ENCODE measurements at places on chromosomes 4 and X.

DNA sequence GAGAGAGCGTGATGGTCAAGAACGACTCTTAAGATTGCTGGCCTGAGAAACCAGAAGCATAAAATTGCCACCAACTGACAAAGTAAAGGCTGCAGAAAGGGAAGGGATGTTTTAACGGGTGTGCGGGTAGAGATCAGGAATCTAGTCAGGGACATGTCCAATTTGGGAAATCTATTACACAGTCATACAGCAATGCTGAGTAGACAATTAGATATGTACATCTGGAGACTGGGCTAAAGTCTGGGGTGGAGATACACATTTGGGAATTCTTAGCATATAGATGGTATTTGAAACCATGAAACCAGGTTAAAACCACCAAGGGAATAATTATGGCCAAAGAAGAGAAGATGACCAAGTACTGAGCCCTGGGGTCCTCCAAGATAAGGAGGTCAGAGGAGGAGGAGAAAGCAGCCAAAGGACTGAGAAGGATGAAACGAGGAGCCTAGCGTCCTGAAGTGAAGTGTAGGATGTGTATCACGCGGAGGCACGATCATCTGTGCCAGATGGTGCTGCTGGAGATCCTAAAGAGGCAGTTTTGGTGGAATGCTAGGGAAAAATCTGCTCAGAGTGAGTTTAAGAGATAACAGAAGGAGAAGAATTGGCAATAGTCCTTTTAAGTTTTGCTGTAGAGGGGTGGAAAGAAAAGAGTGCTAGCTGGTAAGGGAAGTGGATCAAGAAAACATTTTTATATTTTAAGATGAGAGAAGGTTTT lies 36.5 kb downstream of the SEC24D start:
- no peak for DNase-seq

DNA sequence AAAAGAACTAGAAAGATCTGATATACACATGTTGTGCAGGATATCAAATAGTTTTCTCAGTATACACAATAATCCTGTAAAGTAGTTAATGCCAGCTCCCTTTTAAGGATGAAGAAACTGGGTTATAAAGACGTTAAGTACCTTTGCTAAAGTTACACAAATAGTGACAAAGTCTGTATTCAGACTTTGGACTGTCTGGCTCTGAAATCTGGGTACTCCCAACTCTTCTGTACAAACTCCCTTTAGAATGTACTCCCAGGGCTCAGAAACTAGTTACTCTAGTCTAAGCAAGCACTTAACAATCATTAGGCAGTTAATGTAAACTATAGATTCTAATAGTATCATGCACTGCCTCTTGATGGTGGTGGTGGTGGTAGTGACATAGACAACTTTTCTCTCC lies 7.2 kb downstream of the GPRASP3 start:
- no peak for DNase-seq

- DNase-seq, result no peak
Observed at GRCh38 chr4:122845066-122845465, 18.4 kb downstream of the FGF2 start.

DNA sequence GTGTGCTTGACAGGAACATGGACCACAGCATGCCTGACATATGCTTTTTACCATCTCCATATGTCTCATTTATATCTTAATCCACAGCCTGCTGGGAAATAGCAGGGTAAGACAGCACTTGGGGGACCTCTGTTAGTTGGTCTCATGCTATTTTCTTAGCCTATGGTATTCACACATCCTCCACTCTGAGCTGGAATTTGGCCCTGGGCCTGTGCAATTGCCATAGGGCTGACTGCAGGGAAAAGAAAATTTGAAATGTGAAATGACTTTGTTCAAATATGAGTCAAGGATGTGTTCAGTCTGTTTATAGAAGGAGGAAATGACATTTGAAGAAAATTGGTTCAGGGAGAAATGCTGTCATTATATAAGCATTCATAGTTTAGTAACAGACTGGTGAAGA lies 9.6 kb upstream of the MAP7D3 start:
- DNase-seq, result no peak

DNA sequence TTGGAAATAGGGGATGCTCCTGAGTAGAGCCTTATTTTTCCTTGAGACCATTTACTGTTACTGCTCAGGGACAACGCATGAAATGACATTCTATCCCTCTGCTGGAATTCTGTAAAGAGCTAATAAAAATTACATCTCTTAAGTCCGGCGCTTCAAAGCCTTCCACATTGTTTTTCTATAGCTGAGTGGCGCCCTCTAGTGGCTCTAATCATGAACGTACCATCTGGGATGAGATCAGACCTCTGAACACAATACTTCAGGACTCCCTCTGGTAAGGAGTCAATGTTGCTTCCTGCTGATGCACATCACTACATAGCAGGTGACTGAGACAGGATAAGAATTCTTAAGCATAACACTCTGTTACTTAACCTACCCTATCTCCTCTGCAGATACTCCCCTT lies 6.0 kb downstream of the HMGN5 start:
- no peak for DNase-seq

DNA sequence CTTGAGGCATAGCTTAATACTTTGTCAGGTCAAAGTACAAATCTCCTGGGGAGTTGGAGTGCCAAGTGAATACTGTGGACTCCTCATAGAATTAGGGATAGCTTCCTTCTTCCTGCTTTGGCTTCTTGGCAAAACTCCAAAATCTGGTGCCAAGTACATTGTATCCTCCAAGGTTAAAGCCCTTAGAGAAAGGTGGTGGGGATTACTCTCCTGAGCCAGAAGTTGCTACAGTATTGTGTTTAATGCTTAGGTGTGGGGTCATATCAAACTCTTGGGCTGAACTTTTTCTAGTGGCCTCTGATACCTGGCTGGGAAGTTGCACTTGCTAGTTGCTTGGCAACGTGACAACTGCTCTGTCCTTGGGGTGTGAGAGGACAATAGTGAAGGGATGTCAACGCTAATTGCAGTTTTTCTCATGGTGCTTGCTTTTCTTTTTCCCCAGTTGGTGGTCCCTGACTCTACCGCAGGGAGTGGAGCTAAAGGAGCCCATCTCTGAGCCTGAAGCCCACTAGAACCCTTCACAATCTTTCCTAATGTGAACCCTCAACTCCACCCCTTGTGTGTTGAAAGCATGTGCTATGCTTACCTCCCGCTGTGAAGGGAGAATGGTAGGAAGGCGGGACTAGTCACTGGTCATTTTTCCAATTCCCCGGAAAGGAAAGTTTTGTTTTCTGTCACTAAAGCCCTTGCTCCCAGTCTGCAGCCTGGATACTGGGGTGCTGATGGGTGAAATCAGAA lies 35.5 kb downstream of the DLG3 start:
- DNase-seq, result no peak

GRCh38 chr4:6840062-6840976 lies 57.8 kb downstream of the KIAA0232 start:
- no peak for DNase-seq

GRCh38 chr4:75099321-75099720 lies 166.4 kb downstream of the PARM1 start:
- no peak for DNase-seq

- no peak for DNase-seq
Observed at GRCh38 chr4:84498203-84498934, 723 bp downstream of the NKX6-1 start.

GRCh38 chr4:31043382-31044062 lies 323.4 kb downstream of the PCDH7 start:
- DNase-seq, result no peak

GRCh38 chr4:161457906-161458305 lies 705.9 kb downstream of the FSTL5 start:
- no peak for DNase-seq

GRCh38 chr4:130478406-130478805 lies 1382.5 kb downstream of the C4orf33 start:
- DNase-seq, result no peak

DNA sequence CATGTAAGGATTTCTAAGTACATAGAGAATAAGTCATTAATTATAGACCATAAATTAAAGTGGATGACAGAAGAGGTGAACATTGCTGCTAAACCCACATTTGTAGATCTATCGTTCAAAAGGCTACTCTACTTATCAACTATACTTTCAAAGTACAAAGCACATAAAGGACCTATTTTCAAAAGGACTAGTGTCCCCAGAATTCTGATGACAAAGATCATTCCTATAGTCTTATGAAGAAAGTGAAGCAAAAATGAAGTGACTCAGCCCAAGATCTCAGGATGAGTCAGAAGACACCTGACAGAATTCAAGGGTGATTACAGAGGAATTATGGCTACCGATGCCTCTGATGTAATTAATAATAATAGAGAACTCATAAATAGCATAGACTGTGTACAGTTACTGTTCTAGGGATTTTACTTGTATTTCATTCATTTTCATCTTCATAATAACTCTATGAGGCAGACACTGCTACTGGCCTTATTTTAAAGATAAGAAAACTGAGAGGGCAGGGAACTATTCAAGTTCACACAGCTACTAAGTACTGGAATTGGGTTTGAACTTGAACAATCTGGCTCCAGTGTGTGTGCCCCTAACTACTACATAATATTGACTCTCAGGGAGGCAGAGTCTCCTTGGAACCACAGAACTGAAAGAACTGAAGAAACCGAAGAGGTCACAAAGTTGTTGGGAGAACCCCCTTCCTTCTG lies 17.1 kb downstream of the USP46 start:
- no peak for DNase-seq

DNA sequence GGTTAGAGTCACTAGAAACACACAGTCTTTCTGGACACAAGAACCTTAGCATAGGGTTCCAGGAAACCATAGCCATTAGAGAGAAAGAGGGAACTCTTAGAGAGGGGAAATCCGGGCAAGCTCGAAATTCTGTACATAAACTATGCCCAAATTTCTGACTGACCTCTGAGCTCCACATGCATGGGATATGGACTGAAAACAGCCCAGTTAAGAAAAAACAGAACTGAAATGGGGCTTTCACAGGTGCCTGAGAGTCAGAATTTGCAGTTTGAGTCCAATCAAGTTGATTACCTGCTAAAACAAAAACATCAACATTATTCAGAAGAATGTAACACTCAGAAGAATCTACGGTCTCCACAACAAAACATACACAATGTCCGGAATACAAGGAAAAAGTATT lies 13.1 kb downstream of the DCHS2 start:
- no peak for DNase-seq

GRCh38 chr4:125303058-125303457 lies 11.7 kb upstream of the FAT4 start:
- DNase-seq, result no peak

- no peak for DNase-seq
Observed at GRCh38 chr4:48930654-48931053, 24.1 kb upstream of the OCIAD2 start.

DNA sequence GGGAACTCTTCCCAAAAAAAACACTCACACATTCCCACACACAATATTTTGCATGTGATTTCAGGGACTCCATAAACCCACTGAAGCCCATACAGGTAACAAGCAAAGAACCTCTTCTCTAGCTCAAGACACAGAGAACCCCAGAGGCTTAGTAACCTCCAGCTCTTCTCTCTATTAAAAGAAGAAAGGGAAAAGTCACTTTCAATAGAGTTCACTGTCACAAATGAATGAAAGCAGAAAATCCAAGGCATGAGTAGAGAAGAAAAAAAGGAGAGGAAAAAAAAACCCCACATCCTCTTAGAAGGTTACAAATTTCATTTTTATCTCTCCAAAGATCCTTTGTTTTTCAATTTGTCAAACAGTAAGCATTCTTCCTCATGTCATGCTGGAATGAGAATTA lies 30.7 kb upstream of the DCLK2 start:
- DNase-seq, result no peak

GRCh38 chrX:9995855-9996339 lies 28.7 kb downstream of the CLDN34 start:
- DNase-seq, result peak; percentile 50

- no peak for DNase-seq
Observed at GRCh38 chr4:622071-622995, 3.0 kb upstream of the PDE6B start.

- no peak for DNase-seq
Observed at GRCh38 chr4:153297116-153297515, 47.4 kb upstream of the MND1 start.

DNA sequence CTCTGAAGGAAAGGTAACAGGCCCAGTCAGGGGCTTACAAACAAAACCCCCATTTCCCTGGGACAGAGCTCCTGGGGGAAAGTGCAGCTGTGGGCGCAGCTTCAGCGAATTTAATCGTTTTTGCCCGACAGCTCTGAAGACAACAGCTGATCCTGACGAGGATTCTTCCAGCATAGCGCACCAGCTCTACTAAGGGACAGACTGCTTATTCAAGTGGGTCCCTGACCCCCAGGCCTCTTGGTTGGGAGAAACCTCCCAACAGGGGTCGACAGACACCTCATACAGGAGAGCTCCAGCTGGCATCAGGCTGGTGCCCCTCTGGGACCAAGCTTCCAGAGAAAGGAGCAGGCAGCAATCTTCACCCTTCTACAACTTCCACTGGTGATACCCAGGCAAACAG lies 486.7 kb downstream of the PRR32 start:
- no peak for DNase-seq

DNA sequence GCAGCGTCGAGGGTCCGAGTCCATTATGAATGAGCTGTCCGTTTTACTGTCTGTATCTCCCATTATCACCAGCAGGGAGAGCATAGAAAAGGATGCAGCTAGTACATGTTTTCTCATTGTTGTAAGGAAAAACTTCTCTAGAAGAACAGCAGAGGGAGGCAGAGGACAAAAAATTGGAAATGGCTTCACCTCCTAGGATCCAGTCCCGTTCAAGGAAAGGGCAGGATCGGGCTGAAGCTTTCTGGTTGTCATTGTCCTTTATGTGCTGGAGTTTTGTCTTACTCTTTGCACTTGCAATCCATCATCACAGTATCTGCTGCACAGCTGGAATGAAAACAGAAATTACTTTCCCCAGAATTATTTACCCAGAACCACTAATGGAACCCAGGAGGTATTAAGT lies 14.7 kb downstream of the NDP start:
- peak; percentile 4 for DNase-seq

DNA sequence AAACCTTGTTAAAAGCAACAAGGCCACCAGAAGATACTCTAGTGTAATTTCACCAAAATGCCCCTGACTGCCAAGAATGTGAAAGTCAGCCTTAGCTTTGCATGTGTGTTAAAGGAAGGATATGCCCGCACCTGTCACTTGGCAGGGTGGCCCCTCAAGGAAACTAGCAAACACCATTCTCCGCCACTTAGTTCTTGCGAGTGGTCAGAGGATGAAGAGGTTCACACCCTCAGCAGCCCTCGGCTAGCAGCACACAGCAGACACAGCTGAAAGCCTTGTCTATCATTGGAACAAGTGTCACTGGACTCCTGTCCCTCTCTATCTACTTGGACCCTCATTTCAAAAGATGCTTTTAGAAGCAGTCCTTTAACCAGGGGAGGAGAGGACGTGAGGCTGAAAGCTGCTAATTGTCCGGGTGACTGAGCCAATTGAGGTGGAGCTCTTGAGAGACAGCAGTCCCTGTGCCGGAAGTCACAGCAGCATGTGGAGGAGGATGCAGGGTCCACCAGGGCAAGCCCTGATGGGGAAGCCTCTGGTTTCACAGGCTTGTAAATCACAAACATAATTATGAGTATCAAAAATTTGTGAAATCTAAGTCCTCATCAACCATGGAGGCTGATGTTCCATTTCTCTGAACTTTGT lies 18.0 kb downstream of the HHIP start:
- DNase-seq, result no peak

- no peak for DNase-seq
Observed at GRCh38 chr4:785332-786073, 40.4 kb downstream of the CPLX1 start.

Data from GM19239 (cell line).